ENCODE measurements at places on chromosomes 13 and 19.

DNA sequence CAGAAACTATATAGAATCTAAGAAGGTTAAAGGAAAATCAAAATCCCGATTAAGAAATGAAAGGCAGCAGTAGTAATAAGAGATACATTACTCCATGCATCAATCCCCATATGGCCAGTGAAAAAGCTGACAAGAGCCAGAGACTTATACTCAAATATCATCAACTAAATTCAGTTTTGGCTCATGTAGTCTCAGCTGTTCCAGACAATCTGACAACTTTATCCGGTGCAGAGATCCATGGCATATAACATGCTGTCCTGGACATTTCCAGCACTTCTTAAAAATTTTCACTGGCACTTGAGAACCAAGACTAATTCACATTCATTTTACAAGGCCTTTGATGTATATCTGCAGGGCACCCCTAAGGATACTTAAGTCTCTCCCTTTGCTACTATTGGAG is 255.7 kb upstream of the KLHL1 start:
- no peak for DNase-seq

- no peak for DNase-seq
These were observed 127.2 kb downstream of the CRYL1 start for GRCh38 chr13:20398459-20398858.

GRCh38 chr19:35915443-35915842 is 7.3 kb upstream of the TYROBP start:
- no peak for DNase-seq

- no peak for DNase-seq
These were observed 12.8 kb upstream of the SAMD1 start for GRCh38 chr19:14103310-14103709.

- no peak for DNase-seq
These were observed 75.2 kb upstream of the UBAC2 start for GRCh38 chr13:99125326-99125915.

GRCh38 chr13:73231471-73231870 is 172.7 kb downstream of the KLF5 start:
- DNase-seq, result no peak

- DNase-seq, result no peak
These were observed 12.1 kb downstream of the FBXL12 start for GRCh38 chr19:9806803-9807202.

DNA sequence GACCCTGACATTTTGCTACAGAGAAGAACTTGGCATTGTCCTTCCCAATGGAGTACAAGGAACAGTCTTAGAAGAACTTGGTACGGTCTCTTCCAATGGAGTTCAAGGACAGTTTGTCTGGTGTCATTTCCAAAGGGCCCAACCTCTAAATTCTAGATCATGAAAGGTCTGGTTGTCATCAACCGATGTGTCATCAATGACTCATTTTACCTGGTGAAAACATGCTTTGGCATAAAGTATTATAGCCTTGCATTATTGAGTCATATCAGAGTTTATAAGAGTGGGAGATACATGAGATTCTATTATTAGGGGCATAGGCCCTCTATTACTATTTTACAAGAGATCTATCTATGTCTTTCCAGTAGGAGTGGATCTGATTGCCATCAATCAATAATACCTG is 4.3 kb downstream of the CYP2B6 start:
- DNase-seq, result no peak

- no peak for DNase-seq
These were observed 8.2 kb downstream of the SPPL2B start for GRCh38 chr19:2336528-2337328.
